Heart left ventricle (tissue), 16 donors: ENCODE measurements at places on chromosomes 3 and 15.
A peak's percentile ranks its signal among the peaks of the same experiment; 100 is the strongest.

DNA sequence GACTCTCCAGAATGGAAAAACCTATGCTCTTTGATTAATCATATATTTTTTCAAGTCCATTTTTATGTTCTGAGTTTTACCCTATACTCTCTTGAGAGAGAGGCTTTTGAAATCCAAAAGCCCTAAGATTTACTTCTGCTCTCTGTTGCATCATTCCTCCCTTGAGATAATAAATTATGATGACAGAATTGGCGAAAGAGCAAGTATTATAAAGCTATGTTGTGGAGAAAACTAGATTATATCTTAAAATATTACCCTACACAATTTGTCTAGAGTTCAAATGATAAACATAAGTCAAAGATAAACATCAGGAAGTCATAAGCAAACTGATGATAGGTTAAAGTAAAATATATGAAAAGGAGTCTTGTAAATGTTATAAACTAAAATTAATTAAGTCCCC lies 293.4 kb upstream of the MME start:
- DNase-seq, result no peak

DNA sequence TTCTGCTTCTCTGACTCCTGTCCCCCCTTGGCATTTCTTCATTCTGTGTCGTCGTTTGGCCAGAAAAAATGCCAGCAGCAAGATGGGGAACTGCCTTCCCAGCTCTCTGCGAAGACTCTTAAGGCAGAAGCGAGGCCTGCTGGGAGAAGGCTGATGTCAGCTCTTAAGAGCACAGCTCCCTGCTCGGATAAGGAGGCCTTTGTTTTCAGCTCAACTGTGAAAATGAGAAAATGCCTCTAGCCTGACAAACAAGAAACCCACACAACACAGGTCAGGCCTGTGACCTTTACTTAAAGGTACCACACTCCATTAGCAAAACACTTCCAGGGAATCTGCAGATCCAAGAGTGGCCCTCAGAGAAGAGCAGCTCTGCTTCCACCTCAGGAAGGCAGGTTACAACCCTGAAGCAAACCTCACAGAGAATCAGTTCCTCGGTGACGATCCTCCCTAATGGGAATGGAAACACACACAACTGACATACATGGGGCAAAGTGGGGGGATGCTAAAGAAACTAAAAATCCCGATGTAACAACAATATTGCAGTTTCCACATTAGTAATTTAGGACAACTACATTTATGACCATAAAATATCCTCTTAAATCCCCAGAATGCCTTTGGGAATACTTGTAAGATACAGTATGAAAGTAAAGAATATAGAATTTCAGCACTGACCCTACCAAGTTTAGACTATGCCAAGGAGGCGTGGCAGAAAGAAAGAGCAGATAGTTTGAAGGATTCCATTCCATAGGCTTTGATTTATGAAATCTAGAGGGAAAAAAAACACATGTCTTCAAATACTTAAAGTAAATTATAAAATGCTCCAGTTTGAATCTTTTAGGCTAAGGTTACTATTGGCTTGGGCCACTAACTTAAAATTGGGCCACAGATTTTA lies 52.1 kb downstream of the VGLL4 start:
- DNase-seq, result peak; percentile 50

DNA sequence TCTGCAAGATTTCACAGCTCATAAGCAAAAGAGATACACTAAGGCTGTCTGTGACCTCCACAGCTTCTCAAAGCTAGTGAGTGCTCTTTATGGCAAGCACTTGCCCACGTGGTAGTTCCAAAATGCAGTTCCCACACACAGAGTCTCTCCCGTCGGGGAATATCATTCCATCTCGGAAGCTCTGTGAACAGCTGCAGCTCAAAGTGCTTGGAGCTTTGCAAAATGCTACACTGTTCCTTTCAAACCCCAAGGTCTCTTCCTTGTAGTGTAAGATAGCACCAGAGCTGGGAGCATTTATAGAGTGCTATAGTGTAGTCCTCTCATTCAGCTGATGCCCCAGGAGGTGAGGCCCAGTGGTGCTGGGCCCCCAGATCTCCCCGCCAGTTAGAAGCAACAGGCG lies 36.1 kb downstream of the ST6GAL1 start:
- DNase-seq, result no peak

GRCh38 chr15:51382787-51383186 lies 41.3 kb downstream of the GLDN start:
- no peak for DNase-seq

- DNase-seq, result no peak
Observed at GRCh38 chr3:184481984-184482671, 79.5 kb upstream of the EPHB3 start.

DNA sequence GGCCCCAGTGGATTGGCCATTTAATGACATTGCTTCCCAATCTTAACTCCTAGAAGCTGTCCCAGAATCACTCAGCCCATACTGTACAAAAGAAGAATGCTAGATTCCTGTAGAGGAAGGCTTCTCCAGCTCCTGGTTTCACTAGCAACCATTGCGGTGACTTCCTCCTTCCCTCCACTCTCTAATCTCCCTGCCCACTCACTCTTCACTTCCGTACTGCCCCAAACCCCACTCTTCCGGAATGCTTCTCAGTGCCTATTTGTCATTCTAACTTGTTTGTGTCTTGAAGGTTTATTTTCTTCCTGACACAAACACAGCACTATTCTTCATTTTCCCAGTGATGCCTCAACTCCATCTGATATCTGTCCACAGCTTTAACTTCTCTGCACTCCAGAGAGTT lies 97.1 kb upstream of the SPATA16 start:
- DNase-seq, result no peak

GRCh38 chr3:23624305-23624704 lies 181.4 kb upstream of the UBE2E1 start:
- no peak for DNase-seq

DNA sequence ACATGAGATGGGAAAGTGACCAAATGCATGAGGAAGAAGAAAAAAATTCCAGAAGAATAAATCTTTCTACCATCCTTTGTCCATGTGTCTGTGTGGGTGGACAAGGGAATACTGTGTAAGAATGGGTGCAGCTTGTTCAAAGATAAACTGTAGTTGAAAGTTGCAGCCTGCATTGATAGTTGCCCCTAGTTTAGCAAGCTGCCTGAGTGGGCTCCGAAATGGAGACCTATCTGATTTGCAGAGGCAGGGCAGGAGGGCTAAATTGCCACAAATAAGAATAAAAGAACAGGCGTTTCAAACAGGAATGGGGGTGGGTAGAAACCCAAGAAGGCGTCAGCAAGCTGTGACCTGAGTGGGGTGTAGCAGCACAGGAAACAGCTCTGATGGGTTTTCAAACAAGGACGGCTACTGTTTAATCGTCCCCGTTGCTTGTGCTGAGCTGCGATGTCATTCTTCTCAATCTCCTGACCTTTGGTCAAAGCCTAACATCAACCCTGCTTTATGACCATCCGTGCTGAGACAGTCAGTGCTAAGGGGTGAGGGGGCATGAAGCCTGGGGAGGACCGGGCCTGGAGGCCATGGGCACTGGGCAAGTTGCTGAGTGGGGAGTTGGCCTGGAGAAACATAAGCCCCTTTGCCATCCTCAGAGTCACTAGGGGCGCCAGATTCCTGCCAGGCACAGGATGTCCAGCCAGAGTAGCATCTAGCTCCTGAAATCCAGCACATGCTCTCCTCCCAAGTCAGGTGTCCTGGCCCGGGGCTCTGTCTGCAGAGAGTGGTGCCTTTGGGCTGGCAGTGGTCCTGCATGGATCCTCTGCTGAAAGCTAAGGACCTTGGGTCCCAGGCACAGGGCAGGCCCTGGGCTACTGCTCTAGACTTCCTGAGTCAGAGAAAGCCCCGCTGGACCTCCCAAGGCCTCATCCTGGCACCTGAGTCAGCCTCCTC lies 19.2 kb upstream of the C15orf39 start:
- no peak for DNase-seq

- no peak for DNase-seq
Observed at GRCh38 chr3:88031642-88032077, 27.1 kb downstream of the CGGBP1 start.

GRCh38 chr3:24614359-24614758 lies 119.7 kb upstream of the THRB start:
- no peak for DNase-seq

GRCh38 chr15:87748483-87748882 lies 508.1 kb downstream of the NTRK3 start:
- no peak for DNase-seq
